ENCODE measurements at places on chromosomes 5 and 9. TPM values are rescaled to one million over a fixed set of nuclear protein-coding genes. Genes with fewer than 3 reads are reported as not detected.

GRCh38 chr9:127093319-127094020 lies 29.0 kb downstream of the ANGPTL2 start:
- DNase-seq: no peak

- peak; percentile 23 for DNase-seq
Observed at GRCh38 chr5:171250738-171251137, 58.3 kb upstream of the TLX3 start.

- no peak for DNase-seq
Observed at GRCh38 chr9:129237164-129237611, 59.1 kb upstream of the IER5L start.

GRCh38 chr5:178495706-178496105 lies 94.5 kb downstream of the COL23A1 start:
- DNase-seq: no peak

DNA sequence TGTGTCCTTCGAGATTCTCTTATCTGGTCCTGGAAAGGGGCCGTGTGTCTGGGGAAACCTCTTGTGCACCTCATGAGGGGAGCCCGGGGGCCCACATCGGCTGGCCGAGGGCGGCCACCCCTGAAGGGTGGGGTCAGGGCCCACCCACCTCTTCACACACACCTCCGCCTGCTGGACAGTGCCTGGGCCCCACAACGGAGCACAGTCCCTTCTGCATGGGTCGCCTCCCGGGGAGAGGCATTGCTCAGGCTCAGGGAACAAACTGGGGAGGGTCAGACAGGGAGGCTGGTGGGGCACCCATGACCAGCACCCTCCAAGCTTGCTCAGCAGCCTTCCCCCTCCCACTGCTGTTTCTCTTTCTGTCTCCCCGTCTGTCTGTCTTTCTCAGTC lies 1.3 kb upstream of the LRRC14B start:
- no peak for DNase-seq

Gene GLRA1
- total RNA-seq: not detected

Gene COL15A1
- total RNA-seq: not detected

Gene CCL27
- not detected for total RNA-seq

Data from HepG2 (cell line).